ENCODE measurements at places on chromosomes 3 and 15.

- DNase-seq: no peak
Measured at GRCh38 chr3:145450018-145450682, 710.8 kb downstream of the PLOD2 start.

- no peak for DNase-seq
Measured at GRCh38 chr15:63362885-63363284, 18.8 kb downstream of the CA12 start.

- DNase-seq: no peak
Measured at GRCh38 chr3:189567322-189567721, 63.9 kb upstream of the TP63 start.

DNA sequence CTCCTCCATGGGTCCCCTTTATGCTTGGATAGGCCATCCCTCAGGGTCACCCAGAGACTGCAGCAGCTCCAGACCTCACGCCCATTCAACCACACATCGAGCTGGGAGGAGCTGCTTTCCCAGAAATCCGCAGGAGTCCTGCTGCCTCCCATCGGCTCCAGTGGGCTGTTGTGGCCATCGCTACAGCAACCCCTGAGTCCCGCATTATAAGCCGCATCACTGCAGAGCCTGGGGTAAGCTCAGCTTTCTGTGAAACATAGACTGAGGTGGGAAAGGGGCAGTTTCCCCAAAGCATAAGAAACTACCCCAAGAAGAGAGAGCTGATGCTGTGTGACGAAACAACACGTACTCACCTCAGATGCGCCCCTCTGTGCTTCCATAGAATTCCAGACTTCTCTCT lies 35.7 kb downstream of the MRPL46 start:
- DNase-seq: no peak

DNA sequence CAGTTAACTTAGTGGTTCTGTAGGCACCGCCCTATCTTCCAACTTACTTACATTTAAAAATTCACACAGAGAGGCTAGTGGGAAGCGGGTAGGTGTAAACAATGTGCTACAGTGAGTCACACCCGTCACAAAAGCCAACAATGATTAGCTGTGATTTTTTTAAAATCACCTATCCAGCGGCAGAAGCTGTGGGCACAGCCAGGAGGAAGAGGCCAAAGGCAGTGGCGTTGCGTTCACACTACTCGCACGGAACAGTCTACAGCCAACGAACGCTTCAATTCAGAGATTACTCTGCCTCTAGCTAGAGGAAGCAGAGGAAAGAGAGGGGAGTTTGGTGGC lies 2.5 kb upstream of the NLGN1 start:
- DNase-seq: no peak

GRCh38 chr3:64674591-64675076 lies 13.2 kb downstream of the ADAMTS9 start:
- no peak for DNase-seq

DNA sequence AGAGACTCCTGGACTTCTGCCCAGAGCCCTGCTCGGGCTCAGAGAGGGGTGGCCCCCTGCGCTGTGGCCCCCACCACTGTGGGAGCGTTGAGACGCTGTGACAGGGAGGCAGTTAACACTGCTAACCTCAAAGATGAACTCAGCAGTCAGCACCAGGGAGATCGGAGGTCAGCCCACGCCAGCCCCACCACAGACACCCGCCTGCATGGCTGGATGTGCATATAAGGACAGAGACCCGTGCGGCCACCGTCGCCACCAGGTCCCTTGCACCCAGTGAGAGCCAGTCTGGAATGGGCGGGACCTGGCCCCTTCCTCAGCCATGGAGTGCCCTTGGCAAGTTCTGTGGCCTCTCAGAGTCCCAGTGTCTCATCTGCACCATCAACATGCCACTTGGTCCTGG lies 48.5 kb upstream of the FURIN start:
- no peak for DNase-seq

DNA sequence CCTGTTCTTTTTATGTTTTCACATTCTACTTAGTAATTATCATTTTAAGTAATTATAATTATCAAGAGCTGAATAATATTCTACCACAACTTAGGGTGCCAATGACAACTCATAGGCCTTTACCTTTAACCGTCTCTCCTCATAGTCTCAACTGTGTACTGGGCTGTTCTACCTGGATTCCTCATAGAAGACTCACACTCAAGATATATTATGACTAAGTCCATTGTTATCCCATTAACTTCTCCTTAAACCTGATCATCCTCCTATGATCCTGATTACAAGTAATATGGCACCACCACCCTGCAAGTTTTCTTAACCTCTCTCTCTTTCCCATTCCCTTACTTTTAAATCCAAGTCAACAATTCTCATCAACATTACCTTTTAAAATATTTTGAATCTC lies 285.9 kb upstream of the VEPH1 start:
- no peak for DNase-seq

GRCh38 chr15:25686780-25687179 lies 176.3 kb downstream of the ATP10A start:
- no peak for DNase-seq
